ENCODE measurements at places on chromosomes 2 and 18.

GRCh38 chr2:39568561-39569006 lies 97.1 kb upstream of the TMEM178A start:
- no peak for DNase-seq

GRCh38 chr2:190927301-190927700 lies 46.7 kb downstream of the GLS start:
- no peak for DNase-seq

DNA sequence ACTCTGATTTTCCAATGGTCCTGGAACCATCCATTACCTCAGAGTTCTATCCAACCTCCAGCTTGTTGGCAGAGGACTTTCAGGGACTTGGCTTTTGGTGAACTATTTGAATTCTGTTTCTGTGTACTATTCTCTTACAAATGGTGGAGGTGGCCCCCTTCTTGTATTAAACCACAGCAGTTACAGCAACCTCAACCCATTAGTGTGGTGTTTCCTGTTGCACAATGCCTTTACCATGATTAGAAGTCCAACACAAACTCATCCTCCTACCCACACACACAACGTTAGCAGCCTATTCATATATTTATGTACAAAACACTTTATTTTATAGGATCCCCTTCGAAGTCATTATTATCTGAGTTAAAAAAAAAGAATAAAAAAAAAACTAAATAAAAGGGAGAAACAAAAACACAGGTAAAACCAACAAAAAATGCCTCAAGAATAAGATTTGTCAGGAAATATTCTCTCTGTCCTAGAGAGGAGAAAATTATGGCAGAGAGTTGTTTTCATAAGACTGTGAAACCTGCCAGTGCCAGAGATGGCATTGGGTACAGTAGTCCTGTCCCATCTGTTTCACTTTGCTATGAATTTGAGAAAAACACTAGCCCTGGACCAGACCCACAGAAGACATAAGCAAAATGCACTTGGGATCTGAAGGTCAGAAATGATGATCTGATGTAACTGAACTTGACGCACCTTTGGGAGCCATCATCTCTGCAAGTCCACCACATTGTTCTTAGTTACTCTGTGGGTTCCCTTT lies 1896.0 kb upstream of the PIK3C3 start:
- DNase-seq, result no peak

- DNase-seq, result no peak
Measured at GRCh38 chr2:44450082-44450481, 88.3 kb downstream of the CAMKMT start.

DNA sequence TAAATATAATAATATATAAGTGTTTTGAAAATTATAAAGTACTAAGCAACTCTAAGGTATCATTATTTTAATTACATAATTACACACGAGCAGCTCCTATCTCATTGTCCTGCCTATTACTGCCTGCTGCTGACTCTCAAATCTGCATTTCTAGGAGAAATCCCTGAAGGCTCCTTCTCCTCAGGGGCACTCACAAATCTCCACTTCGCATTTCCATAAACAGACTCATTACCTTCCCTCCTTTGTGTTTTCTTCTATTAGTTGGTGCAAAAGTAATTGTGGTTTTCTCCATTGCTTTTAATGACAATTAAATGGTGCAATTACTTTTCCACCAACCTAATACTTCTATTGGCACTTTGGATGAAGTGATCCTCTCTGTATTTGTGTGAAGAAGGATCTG lies 135.0 kb upstream of the HNMT start:
- no peak for DNase-seq

GRCh38 chr2:223101340-223102039 lies 49.5 kb downstream of the KCNE4 start:
- no peak for DNase-seq

Data from stimulated activated CD4-positive, alpha-beta T cell treated with anti-CD3 and anti-CD28 coated beads, Interleukin-15, amount 100 ng/mL, for 1 hour (primary cell).